ENCODE measurements at places on chromosomes 2 and 18.

DNA sequence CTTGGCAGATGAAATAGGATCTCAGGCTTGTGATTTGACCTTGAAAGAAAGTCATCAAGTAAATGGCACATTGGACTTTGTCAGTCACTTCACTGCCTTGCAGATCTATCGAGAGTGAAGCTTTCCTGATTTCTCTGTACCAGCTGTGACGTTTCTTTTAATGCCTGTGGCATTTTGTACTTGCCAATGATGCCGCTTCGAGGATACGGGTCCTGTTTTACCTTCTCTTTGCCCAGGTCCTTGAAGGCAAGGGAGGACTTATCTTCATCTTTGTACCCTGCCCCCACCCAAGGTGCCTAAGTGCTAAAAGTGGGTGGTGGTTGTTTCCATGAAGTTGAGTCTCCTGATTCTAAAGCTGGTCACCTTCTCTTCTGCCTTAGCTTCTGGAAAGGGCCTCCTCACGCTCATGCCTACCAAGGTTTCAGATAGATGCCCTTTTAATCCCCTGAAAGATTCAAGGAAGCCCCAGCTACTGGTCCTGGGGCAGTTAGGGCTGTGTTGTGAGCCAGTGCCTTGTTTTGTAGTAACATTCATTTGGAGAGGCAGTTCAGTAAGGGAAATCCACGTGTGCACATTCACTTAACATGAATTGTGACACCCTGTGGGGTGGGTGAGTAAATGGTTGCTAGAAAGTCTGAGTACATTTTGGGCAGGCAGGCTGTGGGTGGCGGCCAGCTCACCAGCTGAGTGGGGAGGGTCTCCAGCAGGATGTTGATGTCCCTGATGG lies 6.1 kb downstream of the LBH start:
- no peak for DNase-seq

- DNase-seq, result no peak
Measured at GRCh38 chr2:46082531-46083485, 214.4 kb upstream of the EPAS1 start.

DNA sequence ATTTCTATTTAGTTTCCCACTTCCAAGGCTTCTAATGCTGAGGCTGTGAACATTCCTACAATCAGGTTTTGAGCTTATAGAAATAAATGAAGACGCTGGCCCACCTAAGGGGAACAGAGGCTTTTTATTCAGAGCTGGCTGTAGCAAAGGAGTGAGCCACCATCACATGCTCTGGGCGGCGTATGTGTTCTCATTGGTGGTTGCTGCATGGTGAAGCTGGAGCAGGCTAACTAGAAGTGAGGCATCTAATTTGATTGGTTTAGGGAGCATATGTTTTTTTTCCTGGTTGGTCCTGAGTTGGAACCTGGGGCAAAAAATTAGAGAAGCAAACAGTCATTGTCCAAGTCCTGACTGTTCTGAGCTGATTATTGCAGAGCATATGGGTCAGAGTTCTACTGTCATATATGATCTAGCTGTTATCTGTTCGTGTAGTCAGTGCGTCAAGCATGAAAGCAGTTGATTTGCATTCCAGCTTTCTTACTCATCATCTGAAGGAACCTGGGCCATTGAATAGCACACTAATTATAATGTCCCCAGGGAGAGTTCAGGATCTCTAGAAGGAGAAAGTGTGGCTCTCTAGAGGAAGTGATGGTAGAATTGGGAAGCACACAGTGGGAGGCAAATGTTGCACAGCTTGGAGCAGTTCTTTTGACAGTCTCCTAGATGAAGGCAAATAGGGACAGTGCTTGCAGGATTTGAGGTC lies 279.6 kb downstream of the PARD3B start:
- no peak for DNase-seq

DNA sequence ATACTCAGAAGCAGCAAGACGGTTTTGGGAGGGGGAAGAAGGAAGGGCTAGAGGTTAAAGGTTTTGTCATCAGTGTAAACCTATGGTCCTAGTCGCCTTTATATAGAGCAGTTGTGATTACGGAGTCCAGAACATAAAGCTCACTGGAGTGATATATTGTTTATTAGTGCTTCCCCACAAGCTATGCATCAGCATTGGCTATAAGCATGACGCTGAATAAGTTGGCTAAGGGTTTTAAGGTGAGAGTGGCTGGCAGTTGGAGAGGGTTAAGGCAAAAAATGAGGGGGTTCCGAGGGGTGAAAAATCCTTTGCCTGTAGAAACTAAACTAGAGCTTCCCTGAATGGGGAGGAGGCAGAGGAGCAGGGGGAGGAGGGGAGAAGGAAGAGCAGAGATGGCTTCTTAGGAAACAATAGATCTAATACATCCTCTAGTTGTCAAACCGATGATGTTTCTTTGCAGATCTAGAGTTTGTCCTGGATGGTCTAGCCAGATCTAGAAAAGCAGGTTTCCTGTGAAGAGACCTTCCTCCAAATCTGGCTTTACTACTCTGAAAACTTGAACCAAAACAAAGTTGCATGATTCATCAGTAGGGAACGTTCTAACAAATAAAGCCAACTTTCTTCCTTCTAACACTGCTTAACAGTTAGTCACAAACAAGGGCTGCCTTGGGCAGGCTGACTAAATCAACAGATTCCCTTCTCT lies 2.5 kb downstream of the KLF7 start:
- no peak for DNase-seq

- no peak for DNase-seq
Measured at GRCh38 chr2:100460904-100461530, 9.3 kb upstream of the NMS start.

- no peak for DNase-seq
Measured at GRCh38 chr2:42050703-42051542, 3.1 kb downstream of the PKDCC start.

DNA sequence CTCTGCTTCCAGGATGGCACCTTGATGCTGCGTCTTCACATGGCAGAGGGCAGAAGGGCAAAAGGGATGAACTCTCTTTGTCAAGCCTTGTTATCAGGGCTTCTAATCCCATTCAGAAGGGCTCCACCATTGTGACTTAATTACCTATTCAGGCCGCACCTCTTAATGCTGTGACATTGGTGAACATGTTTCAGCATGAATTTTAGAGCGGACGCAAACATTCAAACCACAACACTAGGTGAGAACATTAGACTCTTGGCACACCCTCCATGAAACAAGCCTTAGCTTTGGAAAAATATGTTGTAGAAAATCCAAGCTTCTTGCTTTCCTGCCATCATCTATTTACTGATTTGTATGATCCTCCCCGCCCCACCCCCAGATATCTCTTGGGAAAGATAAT lies 17.9 kb downstream of the DAW1 start:
- no peak for DNase-seq

DNA sequence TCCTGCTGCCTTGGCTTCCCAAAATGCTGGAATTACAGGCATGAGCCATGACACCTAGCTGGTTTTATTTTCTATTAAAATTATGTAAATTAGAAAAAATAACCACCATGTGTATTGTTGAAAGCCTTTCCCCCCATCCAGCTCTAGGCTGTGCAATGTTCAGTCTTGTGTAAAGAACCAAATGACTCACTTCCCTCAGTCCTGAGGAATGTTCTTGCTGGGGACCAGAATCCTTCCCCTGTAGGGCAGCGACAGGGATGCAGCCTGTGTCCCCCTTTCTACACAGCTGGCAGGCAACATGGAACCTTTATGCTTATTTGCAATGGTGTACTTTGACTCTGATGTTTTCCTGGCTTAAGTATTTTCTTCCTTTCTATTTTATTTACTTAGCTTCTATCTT lies 29.4 kb downstream of the AOX1 start:
- DNase-seq, result no peak

Measured in activated CD8-positive, alpha-beta memory T cell treated with anti-CD3 and anti-CD28 coated beads for 1 hour (primary cell).